Prostate gland (tissue), 2 donors: ENCODE measurements at places on chromosomes 3 and 15. TPM values are rescaled to one million over a fixed set of nuclear protein-coding genes. Genes with fewer than 3 reads are reported as not detected.

SPESP1 gene
- 0.96 TPM for total RNA-seq

GPR156 gene
- 0.46 TPM for total RNA-seq

A4GNT gene
- not detected for total RNA-seq

TMEM40 gene
- total RNA-seq = 1.9 TPM
